Activated T-helper 2 cell treated with anti-CD3 and anti-CD28 coated beads, Interferon-gamma antibody, Interleukin-2, Interleukin-4, amounts not matched to agents 10 μg/mL and 5 μg/mL and 100 μg/mL, durations not matched to agents 14 hours and 24 hours and 36 hours (primary cell): ENCODE measurements at places on chromosomes 3 and 15. TPM values are rescaled to one million over a fixed set of nuclear protein-coding genes. Genes with fewer than 3 reads are reported as not detected.

GRCh38 chr3:46029953-46030543, 2.8 kb upstream of the XCR1 start:
- H3K4me1 ChIP-seq, result peaks cover 9% of the 10 kb centered on the region
- no peak for DNase-seq
- H3K27ac ChIP-seq, result peak overlapping the region; percentile 38

DNA sequence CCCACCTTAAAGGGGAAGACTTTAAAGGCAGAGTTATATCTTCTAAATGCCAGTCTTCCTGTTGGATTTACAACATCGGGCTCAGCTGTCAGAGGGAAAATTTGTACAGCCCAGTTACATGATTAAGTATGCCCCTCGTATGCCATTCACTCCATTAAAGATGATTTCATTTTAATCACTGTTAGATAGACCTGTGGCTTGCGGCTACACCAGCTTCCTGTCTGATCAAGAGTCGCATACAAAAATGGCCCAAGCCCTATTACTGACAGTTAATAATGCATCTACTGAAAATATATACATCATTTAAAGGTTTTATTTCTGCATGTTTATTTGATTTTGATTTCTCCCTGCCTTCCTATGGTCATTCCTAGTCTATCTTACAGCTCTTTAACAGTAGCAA, 7.1 kb downstream of the EIF4E3 start:
- DNase-seq, result no peak
- H3K27me3 ChIP-seq, result no peaks in the 10 kb centered on the region
- peaks cover 29% of the 10 kb centered on the region for H3K36me3 ChIP-seq
- no peak overlapping the region for H3K4me3 ChIP-seq
- H3K4me1 ChIP-seq, result peaks cover 56% of the 10 kb centered on the region

CYP8B1 gene
- total RNA-seq, result not detected in 2 replicates

- peaks cover 67% of the 10 kb centered on the region for H3K27me3 ChIP-seq
- H3K4me1 ChIP-seq, result peaks cover 16% of the 10 kb centered on the region
- peak overlapping the region; percentile 79 for H3K4me3 ChIP-seq
- H3K27ac ChIP-seq, result no peak overlapping the region
- DNase-seq, result peak; percentile 74
- peaks cover 3% of the 10 kb centered on the region for H3K36me3 ChIP-seq
Measured at GRCh38 chr15:96356494-96357455, 26.3 kb downstream of the NR2F2 start.

MST1R gene
- 1.2 and 1.3 TPM in 2 replicates for total RNA-seq

GRCh38 chr3:178718995-178719635, 182.9 kb downstream of the KCNMB2 start:
- no peaks in the 10 kb centered on the region for H3K27me3 ChIP-seq
- H3K4me3 ChIP-seq, result no peak overlapping the region
- DNase-seq, result no peak

DNA sequence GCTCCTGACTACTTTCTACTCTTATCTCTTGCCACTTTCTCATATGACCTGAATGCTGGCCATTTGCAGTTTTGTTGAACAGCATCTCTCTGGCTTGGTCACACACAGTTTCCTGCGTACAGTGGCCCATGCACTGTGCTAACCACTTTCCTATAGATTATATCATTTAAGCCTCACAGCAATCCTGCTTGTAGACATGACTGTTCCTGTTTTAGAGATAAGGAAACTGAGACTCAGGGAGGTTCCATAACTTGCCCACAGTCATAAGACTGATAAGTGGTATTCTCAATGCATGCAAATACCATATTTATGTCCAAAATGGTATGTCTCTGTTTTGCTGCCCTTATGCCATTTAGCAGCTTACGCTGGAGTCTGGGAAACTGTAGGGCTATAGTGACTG, 229.5 kb downstream of the NR1D2 start:
- no peaks in the 10 kb centered on the region for H3K36me3 ChIP-seq
- DNase-seq, result no peak
- no peak overlapping the region for H3K4me3 ChIP-seq
- no peaks in the 10 kb centered on the region for H3K27me3 ChIP-seq
- no peaks in the 10 kb centered on the region for H3K4me1 ChIP-seq
- no peak overlapping the region for H3K27ac ChIP-seq

DNA sequence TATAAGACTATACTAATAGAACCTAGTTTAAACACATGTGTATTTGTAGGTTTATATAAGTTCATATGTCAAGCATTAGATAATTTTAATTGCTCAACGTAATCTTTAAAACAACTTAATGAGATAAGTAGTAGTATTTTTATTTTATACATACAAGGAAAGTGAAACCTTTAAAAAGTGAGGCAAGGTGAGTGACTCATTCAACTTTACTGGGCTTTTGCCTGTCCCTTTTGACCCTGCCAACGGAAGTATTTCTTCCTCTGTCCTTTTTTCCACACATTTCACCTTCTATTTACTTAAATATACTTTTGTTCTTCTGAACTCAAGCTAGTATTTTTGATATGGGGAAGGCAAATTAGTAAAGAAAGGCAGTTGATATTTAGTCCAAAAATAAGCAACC, 78.5 kb downstream of the KBTBD8 start:
- no peak for DNase-seq
- H3K27ac ChIP-seq, result no peak overlapping the region
- no peaks in the 10 kb centered on the region for H3K27me3 ChIP-seq
- no peak overlapping the region for H3K4me3 ChIP-seq
- no peaks in the 10 kb centered on the region for H3K4me1 ChIP-seq
- H3K36me3 ChIP-seq, result no peaks in the 10 kb centered on the region

GRCh38 chr15:58212909-58213526, 74.8 kb downstream of the AQP9 start:
- no peak overlapping the region for H3K27ac ChIP-seq
- no peaks in the 10 kb centered on the region for H3K36me3 ChIP-seq
- H3K4me1 ChIP-seq, result no peaks in the 10 kb centered on the region
- no peak for DNase-seq

- H3K4me3 ChIP-seq, result no peak overlapping the region
- H3K27ac ChIP-seq, result no peak overlapping the region
- no peaks in the 10 kb centered on the region for H3K4me1 ChIP-seq
- DNase-seq, result no peak
- peaks cover 2% of the 10 kb centered on the region for H3K27me3 ChIP-seq
Measured at GRCh38 chr15:33282226-33283020, 28.3 kb upstream of the RYR3 start.

TMOD2 gene
- total RNA-seq, result 1.2 and 1.7 TPM in 2 replicates

- no peak for DNase-seq
- no peaks in the 10 kb centered on the region for H3K27me3 ChIP-seq
- no peaks in the 10 kb centered on the region for H3K36me3 ChIP-seq
- H3K4me1 ChIP-seq, result peaks cover 20% of the 10 kb centered on the region
- no peak overlapping the region for H3K4me3 ChIP-seq
- H3K27ac ChIP-seq, result peak overlapping the region; percentile 83
Measured at GRCh38 chr15:58770519-58770856, 614 bp upstream of the MINDY2 start.

- H3K4me1 ChIP-seq, result peaks cover 20% of the 10 kb centered on the region
- H3K4me3 ChIP-seq, result no peak overlapping the region
- no peak for DNase-seq
- no peak overlapping the region for H3K27ac ChIP-seq
Measured at GRCh38 chr15:72503147-72503546, 29.0 kb downstream of the ARIH1 start.

DNA sequence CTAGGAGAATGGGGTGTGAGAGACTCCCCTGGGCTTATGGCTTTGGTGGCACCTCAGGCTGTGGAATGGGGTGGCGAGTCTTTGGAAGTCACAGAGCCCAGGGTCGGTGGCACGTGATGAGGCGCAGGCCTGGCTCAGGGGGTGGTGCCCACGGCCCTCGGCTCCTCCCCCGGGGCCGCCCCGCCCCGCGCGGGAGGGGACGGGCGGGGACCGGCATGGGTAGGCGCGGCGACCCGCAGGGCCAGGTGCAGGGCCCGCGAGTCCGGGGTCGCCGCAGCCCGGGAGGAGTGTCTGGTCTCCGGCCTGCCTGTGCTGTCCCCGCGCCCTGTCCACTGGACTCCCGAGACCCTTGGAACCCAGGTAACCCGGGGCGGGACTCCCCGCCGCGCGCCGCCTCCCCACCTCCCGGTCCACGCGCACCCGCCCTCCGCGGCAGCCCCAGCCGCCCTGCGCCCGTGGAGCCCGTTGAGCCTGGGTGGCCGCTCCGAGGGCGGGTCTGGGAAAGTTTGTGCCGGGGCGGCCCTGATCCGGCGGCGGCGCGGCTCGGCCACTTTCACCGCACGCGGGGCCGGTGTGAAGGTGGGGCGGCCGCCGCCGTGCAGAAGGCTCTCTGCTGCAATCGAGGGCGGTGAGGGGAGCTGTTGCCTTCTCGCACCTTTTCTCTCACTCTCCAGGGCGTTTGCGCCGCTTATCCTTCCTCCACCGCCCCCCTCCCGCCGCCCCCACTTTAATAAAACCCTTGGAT, at the start of gene PAQR5:
Gene PAQR5, plus strand, starts transcription at position 216 of the 745 bp plus-strand sequence. CDS start 61,169 bp downstream, outside the sequence.
- H3K27ac ChIP-seq, result no peak within 1 kb of the TSS
- no peaks in the 10 kb centered on the region for H3K36me3 ChIP-seq
- H3K4me3 ChIP-seq, result no peak within 1 kb of the TSS

RPS27L gene
- 164 and 167 TPM in 2 replicates for total RNA-seq

LRRN1 gene
- total RNA-seq, result not detected in 2 replicates

GRCh38 chr15:74383695-74384565, 16.5 kb upstream of the CYP11A1 start:
- no peaks in the 10 kb centered on the region for H3K27me3 ChIP-seq
- no peak for DNase-seq
- peak overlapping the region; percentile 89 for H3K27ac ChIP-seq
- no peaks in the 10 kb centered on the region for H3K36me3 ChIP-seq
- H3K4me3 ChIP-seq, result no peak overlapping the region

DNA sequence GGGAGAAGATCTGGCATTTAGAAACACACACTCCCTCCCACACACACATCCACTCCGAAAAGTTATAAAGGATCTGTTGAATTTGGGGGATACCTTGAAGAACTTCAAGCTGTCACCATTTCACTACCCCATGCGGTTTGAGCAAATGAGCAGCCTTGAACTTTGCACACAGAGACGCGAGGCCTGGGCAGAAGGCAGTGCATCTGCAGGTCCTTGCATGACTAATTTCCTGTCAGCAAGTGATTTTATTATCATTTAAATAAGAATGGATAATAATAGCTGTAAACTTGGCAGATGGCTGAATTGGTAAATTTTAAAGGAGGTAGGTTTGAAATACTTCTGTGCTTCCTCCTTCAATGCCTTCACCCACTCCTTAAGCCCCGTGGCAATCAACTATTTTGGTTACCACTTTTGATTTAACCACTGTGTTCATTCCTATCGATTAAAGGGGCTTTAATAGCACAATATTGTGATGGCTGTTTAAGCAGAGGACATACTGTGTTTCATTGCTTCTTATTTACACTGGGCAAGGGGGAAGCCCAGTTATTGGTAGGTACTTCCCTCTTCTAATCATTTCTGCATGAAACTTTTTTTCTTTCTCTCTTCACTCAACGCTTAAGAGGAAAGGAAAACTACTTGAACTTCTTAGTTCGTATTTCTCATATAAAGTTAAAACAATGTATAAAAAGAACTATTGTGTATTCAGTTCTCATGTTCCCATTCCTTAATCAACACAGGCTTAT, 108.1 kb downstream of the ROBO2 start:
- H3K4me1 ChIP-seq, result no peaks in the 10 kb centered on the region
- no peaks in the 10 kb centered on the region for H3K27me3 ChIP-seq
- no peaks in the 10 kb centered on the region for H3K36me3 ChIP-seq
- DNase-seq, result no peak
- no peak overlapping the region for H3K4me3 ChIP-seq

- no peaks in the 10 kb centered on the region for H3K4me1 ChIP-seq
- H3K27ac ChIP-seq, result no peak overlapping the region
- H3K4me3 ChIP-seq, result no peak overlapping the region
- no peaks in the 10 kb centered on the region for H3K36me3 ChIP-seq
Measured at GRCh38 chr15:35256141-35256540, 171.0 kb upstream of the NANOGP8 start.

DNA sequence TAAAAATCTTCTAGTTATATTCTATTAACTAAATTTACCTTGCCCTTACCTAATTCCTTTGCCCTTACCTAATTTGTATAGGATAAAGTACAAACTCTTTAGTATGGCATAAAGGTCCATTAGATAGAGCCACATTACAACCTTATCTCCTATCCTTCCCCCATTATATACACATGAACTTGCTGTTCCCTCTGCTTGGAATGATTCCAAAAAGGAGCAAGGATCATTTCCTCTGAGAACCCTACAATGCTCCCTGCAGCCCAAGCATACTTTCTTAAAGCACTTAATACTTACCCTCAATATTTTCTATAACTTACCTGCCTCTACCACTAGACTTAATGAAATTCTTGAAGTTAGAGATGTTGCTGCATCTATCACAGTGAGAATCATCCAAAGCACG, 118.9 kb upstream of the CCDC54 start:
- H3K4me1 ChIP-seq, result peaks cover 1% of the 10 kb centered on the region
- H3K36me3 ChIP-seq, result no peaks in the 10 kb centered on the region
- peaks cover 17% of the 10 kb centered on the region for H3K27me3 ChIP-seq
- H3K27ac ChIP-seq, result no peak overlapping the region

NMNAT3 gene
- total RNA-seq, result 0.43 and 1.3 TPM in 2 replicates

RBMS3 gene
- 4.5 and 5.3 TPM in 2 replicates for total RNA-seq

- H3K4me1 ChIP-seq, result no peaks in the 10 kb centered on the region
- H3K36me3 ChIP-seq, result no peaks in the 10 kb centered on the region
- no peaks in the 10 kb centered on the region for H3K27me3 ChIP-seq
- DNase-seq, result no peak
Measured at GRCh38 chr3:89364314-89364713, 256.9 kb downstream of the EPHA3 start.

DNA sequence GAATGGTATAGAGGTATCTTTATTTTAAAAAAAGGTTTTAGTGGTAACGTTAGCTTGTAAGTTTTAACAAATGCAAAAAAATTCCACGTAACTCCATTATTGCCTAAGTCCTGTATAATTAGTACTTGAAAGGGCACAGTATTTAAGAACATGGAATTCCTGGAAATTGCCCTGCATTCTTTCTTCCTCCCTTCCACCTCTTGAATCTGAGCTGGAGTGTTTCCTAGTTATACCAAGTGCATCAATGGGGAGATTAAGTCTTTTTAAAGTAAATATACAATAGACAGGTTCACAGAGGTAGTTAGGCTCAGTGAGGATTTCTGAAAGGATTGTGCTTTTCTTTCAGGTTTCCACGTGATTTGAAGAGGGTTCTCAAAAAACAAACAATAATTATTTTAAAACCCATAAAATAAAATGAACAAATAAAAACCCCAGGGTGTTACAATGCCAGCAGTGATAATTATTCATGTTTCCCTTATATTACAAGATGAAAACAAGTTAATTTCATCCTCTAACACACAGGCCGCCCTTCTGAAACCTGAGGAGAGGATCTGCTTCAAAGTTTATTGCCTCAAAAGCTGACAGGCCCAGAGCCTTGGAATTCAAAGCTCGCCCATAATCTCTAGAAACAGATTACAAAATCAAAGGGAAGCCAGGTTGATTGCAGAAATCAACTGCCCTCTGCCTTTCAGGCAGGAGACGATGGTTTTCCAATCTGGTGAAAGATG, 128.8 kb upstream of the LMOD3 start:
- H3K27ac ChIP-seq, result no peak overlapping the region
- no peak for DNase-seq
- no peak overlapping the region for H3K4me3 ChIP-seq
- peaks cover 12% of the 10 kb centered on the region for H3K27me3 ChIP-seq
